Bronchial epithelial cell (primary cell): ENCODE measurements at places on chromosomes 16 and 17. TPM values are rescaled to one million over a fixed set of nuclear protein-coding genes. Genes with fewer than 3 reads are reported as not detected.
A peak's percentile ranks its signal among the peaks of the same experiment; 100 is the strongest.

Gene KRTAP2-2
- not detected in 2 replicates for total RNA-seq

Gene TUFM
- 146 and 176 TPM in 2 replicates for total RNA-seq

Gene ACTG1
- 2,981 and 3,623 TPM in 2 replicates for total RNA-seq

Gene RAB37
- total RNA-seq = under 0.01 and 0.38 TPM in 2 replicates

Gene ATP2A3
- under 0.01 and 0.13 TPM in 2 replicates for total RNA-seq

Gene CFAP97D1
- total RNA-seq = not detected in 2 replicates

Gene HOXB3
- not detected in 2 replicates for total RNA-seq

Gene TBC1D3B
- 0.79 and 3.1 TPM in 2 replicates for total RNA-seq

Gene CA10
- total RNA-seq = not detected in 2 replicates

Gene HAS3
- 4.7 and 8.4 TPM in 2 replicates for total RNA-seq

Gene C16orf92
- not detected in 2 replicates for total RNA-seq

DNA sequence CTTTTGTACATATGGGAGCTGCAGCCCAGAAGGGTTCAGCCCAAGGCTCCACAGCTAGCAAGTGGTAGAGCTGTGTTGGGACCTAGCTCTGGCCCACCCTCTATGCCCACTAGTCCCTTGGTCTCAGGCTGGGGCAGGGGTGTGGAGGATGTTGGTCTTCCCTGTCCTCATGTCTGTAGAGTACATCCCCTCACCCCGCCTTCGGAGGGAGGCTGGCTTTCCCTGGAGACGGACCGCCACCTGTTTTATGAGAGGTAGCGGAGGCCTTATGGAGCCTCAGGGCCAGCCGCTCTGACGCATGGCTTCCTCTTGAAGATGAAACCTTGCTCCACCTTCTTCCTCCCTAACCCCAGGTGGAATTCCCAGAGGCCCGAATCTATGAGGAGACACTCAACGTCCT, 8.4 kb downstream of the TNFAIP1 start:
- no peak for DNase-seq

DNA sequence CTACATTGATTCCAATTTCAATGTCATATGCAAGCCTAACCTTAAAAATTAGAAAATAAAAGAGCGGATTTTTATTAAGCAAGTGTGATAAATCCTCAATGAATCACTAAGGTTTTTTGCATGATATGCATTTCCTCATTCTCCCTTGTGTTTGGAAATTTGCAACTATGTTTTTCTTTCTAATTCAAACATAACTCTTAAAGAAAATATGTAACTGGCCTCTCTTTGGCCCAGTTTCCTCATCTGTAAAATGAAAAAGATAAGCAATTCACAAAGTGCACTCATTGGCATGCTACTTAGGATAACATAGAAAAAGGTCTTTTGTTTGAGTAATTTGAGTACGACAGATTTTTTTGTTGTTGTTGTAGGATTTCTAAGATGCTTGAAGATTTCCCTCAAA, 295.5 kb downstream of the CDH11 start:
- peak; percentile 12 for DNase-seq

DNA sequence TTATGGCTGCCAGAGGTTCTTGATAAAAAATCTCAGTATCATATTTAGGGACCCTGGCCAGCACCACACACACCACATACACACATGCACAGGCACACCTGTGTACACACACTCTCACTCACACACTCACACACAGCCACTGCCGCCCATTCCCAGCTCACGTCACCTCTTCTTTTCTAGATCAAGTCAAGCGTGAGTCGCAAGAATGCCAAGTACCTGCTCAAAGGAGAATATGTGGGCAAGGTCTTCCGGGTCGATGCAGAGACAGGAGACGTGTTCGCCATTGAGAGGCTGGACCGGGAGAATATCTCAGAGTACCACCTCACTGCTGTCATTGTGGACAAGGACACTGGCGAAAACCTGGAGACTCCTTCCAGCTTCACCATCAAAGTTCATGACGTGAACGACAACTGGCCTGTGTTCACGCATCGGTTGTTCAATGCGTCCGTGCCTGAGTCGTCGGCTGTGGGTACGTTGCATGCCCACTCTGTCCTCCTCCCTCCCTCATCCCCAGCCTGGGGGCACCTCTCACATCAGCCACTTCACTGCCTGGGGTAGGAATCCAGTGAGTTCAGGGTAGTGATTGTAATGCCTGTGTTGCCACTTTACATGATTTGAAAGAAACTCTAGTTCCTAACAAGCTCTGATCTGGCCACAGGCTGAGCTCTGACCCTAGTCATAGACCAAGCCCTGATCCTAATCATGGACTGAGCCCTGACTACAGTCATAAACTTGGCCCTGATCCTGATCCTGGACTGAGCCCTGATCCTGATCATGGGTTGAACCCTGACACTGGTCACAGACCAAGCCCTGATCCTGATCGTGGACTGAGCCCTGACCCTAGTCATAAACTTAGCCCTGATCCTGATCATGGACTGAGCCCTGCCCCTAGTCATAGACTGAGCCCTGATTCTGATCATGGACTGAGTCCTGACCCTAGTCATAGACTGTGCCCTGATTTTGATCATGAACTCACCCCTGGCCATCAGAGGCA, 20.4 kb downstream of the CDH5 start:
- DNase-seq = no peak

DNA sequence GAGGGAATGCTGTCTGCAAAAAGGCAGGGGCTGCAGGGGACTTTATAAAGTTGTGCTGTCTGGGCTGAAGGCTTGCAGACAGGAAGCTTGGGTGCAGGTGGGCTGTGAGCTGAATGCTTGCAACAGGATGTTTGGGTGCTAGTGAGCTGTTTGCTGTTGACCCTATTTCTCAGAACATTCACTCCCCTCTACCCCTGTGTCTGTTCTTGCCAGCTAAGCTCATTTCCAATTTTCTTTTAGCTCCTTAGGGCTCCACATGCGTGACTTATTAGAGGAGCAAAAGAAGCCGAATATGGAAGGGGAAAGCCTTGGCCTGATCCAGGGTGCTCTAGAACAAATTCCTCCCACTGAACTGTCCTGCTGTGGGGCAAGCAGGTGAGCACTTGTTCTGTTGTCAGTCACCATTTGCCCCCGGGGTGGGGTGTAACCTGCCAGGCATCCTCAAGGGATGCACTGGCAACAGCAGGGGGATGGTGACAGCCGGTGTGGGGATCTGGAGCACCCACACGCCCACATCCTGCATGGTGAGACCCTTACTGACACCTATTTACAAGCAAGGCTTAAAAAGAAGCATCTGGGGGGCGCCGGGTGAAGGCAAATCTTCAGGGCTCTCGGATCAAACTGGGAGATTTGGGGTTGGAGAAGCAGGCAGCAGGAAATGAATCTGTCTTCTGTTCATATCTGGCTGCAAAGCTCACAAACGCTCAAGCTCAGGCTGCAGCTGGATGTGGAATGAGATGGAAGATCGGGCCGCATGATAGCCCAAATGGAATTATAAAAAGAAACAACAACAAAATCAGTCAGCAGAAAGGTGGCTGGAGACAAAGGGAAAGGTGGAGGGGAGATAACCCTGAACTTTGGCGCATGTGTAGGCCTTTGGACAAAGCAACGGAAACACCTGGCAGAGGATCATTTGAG, 21.1 kb upstream of the NUP93 start:
- no peak for DNase-seq

GRCh38 chr17:81003711-81004475, 12.3 kb downstream of the CHMP6 start:
- no peak for DNase-seq

- no peak for DNase-seq
These were observed 8.6 kb downstream of the MED9 start for GRCh38 chr17:17485420-17485819.

- no peak for DNase-seq
These were observed 927 bp upstream of the SULT1A2 start for GRCh38 chr16:28597692-28598261.

GRCh38 chr16:70778901-70779309, 22.1 kb downstream of the VAC14 start:
- DNase-seq = peak; percentile 83

GRCh38 chr16:84848986-84849634, 29.3 kb downstream of the CRISPLD2 start:
- no peak for DNase-seq

GRCh38 chr16:69821844-69822173, 59.7 kb downstream of the WWP2 start:
- DNase-seq = no peak

DNA sequence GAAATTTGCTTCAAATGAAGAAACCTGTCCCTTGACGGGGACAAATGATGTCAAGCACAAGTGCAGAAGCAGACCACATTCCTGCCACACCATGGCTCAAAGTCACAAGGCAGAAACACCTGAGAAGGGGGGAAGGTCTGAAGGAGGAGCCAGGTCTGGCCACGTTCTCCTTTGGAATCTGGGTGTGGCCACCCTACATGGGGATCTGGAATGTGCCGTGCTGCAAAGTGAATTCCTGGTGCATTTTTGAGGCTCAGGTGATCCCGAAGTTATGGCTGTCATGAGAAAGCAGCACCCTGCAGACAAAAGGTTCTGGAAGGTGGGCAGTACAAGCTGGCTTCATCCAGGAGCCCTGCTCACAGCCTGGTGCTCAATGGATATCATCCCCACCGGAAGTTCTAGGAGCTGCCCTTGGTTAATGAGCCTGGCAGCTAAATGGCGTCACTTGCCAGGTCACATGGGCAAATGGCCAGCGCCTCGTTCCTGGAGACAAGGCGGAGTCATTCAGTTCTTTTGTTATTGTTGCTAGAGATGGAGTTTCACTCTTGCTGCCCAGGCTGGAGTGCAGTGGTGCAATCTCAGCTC, 20.1 kb upstream of the ADCY9 start:
- DNase-seq = peak; percentile 88

- DNase-seq = no peak
These were observed 8.3 kb downstream of the FHOD1 start for GRCh38 chr16:67238806-67239470.

- no peak for DNase-seq
These were observed 2.4 kb downstream of the ALKBH5 start for GRCh38 chr17:18185832-18186626.

DNA sequence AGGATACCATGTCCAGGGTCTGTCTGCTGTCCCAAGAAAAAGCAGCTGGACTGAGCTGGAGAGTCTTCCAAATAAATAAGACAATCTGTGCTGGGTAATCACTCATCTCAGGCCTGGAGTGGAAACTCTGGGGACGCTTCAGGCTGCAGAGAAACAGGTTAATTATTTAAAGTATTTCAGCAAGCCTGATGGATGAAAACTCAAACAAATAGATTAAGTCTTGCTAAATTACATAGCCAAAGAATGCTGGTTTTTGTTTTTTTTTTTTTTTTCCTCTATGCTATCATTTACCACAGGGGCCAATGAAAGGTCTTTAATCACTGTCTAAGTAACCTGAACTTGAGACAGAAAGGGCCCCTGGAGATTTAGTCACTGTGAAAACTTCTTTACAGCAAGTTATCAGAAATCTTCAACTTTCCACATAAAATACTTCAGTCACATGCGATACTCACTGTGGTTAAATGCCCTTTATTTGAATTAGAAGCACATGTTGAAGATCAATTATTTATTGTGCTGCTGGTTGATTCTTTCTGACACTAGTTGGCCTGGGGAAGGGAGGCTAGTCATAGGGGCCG, 31.0 kb upstream of the KCNJ2 start:
- DNase-seq = no peak

- no peak for DNase-seq
These were observed 522 bp downstream of the DNASE1 start for GRCh38 chr16:3655030-3655395.

DNA sequence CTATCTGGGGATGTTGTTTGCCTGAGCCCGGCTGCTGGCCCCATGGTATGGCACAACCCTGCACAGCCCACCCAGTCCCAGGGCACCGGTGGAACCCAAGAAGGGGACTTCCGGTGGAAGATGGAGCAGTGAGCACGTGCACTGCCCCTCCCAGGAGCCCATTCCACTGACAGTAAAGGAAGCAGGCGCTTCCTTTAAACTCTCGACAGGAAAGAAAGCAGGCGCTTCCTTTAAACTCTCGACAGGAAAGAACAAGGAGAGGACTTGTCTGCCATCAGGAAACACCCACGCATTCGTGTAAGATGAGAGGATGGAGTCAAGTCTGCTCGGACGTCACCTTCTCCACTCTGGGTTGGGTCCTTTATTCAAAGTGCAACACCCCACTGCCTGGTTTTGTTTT, 53.7 kb downstream of the IL21R start:
- peak; percentile 83 for DNase-seq

DNA sequence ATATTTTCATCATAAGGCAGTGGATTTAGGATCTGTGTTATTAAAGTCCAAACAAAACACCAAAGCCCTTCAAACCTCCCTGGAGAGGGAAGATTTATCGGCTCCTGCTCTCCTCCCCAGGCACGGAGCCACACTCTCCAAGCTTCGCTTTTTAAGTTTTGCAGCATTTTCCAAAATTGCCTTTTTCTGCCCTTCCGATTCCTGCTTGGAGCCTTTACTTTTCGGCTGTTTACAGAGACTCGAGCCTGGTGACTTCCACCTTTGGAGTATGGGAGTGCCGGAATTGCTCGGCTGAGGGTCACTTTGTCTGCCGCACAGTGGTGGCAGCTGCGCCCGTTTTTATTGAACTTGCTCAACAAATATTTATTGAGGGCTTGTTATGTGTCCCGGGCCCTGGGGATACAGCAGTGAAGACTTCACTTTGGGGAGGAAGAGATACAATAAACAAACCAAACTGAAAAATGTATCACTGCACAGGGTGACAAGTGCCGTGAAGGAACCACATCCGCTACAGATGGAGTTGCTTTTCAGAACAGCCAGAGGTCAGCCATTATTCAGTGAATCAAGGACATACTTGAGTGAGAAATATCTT, 185.5 kb downstream of the NTN1 start:
- no peak for DNase-seq

DNA sequence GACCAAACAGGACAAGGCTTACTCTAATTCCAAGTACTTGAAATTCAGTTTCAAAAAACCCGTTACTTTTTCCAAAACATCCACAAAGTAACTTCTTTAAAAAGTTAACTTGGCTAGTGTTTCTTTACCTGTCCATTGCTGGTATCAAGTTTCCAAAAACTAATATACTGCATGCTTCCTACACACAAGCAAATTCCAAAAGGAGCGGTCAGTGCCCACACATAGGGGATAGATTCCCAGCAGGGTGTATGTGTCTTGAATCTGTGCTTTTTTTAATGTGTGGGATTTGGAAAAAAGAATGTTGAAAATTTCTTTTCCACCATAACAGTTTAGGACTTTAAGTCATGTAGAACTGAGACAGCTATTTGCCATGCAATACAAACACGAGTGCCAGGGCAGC, 367.8 kb upstream of the SOX9 start:
- peak; percentile 26 for DNase-seq

DNA sequence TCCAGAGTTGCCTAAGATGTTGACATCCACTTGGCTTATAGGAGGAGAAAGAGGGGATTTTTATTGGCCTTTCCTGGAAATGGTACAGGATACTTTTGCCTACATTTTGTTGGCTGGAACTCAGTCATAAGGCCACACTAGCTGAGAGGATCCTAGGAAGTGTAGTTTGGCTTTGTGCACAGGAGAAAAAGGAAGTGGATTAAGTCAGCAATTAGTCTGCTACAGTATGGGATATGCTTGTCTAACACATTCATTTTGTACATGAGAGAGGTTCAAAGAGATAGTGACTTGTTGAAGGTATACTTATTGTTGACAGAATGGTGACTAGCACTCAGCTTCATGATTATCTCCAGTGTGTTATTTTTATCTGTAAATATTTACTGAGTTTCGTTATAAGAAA, 10.3 kb downstream of the UTP18 start:
- no peak for DNase-seq

GRCh38 chr16:57233944-57234706, 10.9 kb upstream of the ARL2BP start:
- no peak for DNase-seq

- no peak for DNase-seq
These were observed 2.0 kb downstream of the DNASE1L2 start for GRCh38 chr16:2238150-2238837.
